ENCODE measurements at places on chromosomes 7 and 10. TPM values are rescaled to one million over a fixed set of nuclear protein-coding genes. Genes with fewer than 3 reads are reported as not detected.

The GIMAP6 gene
- total RNA-seq: 0.56 TPM

The CPN1 gene
- not detected for total RNA-seq

The AQP1 gene
- total RNA-seq: 1.7 TPM

The KCNH2 gene
- 0.58 TPM for total RNA-seq

The PRSS2 gene
- not detected for total RNA-seq

The MRLN gene
- not detected for total RNA-seq

The HOXA6 gene
- 0.70 TPM for total RNA-seq

The RTKN2 gene
- 7.3 TPM for total RNA-seq

The LRRC18 gene
- 0.06 TPM for total RNA-seq

The SFRP5 gene
- total RNA-seq: not detected

The BRI3 gene
- 68.3 TPM for total RNA-seq

The ATOH7 gene
- total RNA-seq: 0.88 TPM

The HTR7 gene
- total RNA-seq: 23.6 TPM

The GNGT1 gene
- not detected for total RNA-seq

The SCART1 gene
- total RNA-seq: 0.47 TPM

The RHOBTB1 gene
- 39.8 TPM for total RNA-seq

The SORBS1 gene
- 1.4 TPM for total RNA-seq

The NPTX2 gene
- not detected for total RNA-seq

The PSPH gene
- total RNA-seq: 178 TPM

The C10orf71 gene
- not detected for total RNA-seq

The MYPN gene
- total RNA-seq: 3.8 TPM

The POLR3A gene
- total RNA-seq: 4.7 TPM

The FAM25A gene
- not detected for total RNA-seq

The CHN2 gene
- total RNA-seq: 17.2 TPM

The TMEM168 gene
- 18.4 TPM for total RNA-seq

The CPA2 gene
- not detected for total RNA-seq

The ADRB1 gene
- total RNA-seq: 1.1 TPM

The PCDH15 gene
- not detected for total RNA-seq

The C7orf33 gene
- total RNA-seq: not detected

The SLC39A12 gene
- not detected for total RNA-seq

The ABCB8 gene
- 25.2 TPM for total RNA-seq

The BRAT1 gene
- total RNA-seq: 31.7 TPM

The FFAR4 gene
- not detected for total RNA-seq

The SYNPO2L gene
- total RNA-seq: 0.02 TPM

The HOXA9 gene
- total RNA-seq: 0.18 TPM

The INA gene
- total RNA-seq: not detected

The ACSM6 gene
- not detected for total RNA-seq

The PODXL gene
- total RNA-seq: 4.0 TPM

The SPDYE5 gene
- not detected for total RNA-seq

The TWIST1 gene
- 29.1 TPM for total RNA-seq

The NPSR1 gene
- not detected for total RNA-seq

The ITIH5 gene
- 0.29 TPM for total RNA-seq

The AKR1C8 gene
- 0.12 TPM for total RNA-seq

The SPDYE2 gene
- total RNA-seq: not detected

The C10orf53 gene
- not detected for total RNA-seq

The HOXA1 gene
- 1.2 TPM for total RNA-seq

The NSUN5 gene
- total RNA-seq: 19.9 TPM

The PIP gene
- not detected for total RNA-seq

The RELN gene
- total RNA-seq: not detected

The KCNMA1 gene
- total RNA-seq: 8.4 TPM

The MEOX2 gene
- not detected for total RNA-seq

The SLC16A12 gene
- total RNA-seq: 0.08 TPM

The C10orf105 gene
- total RNA-seq: not detected

The RSBN1L gene
- total RNA-seq: 9.9 TPM

The TFEC gene
- total RNA-seq: 0.39 TPM

The OR13A1 gene
- not detected for total RNA-seq

The COPS6 gene
- 76.6 TPM for total RNA-seq
